LHCN-M2 (cell line): ENCODE measurements at places on chromosomes 3 and 15. TPM values are rescaled to one million over a fixed set of nuclear protein-coding genes. Genes with fewer than 3 reads are reported as not detected.

GRCh38 chr3:179266701-179267211 lies 15.8 kb upstream of the KCNMB3 start:
- DNase-seq = no peak

The CHRD gene
- total RNA-seq = 0.11 and 1.7 TPM in 2 replicates

DNA sequence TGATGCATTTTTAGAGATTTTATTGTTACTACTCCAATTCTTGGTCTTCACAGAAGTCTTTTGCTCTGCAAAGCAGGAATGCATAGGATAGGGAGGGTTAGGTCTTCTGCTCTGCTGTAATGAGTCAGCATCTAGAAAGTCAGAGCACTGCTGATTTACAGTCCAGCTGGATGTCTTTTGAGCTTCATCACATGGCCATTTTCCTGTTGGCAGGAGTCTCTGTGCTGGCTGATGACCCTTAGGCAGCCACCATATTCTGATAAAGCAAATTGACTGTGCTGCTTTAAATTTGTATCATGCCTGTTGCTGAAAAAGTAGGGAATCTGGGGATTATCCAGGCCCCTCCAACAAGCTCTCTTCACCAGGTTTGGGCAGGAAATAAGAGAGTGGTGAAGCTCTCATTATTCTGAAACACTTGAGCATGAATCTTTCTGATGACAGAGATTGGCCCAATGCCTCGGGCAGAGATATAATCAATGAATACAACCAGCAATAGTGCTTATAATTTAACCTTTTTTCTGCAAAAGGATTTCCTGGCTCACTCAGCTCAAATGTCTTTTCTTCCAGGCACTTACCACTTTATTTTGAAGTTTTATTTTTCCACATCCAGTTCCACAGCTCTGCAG lies 9.7 kb upstream of the CRBN start:
- no peak for DNase-seq

- DNase-seq = no peak
These were observed 28.4 kb downstream of the ANKRD28 start for GRCh38 chr3:15769256-15769915.
